Activated CD8-positive, alpha-beta memory T cell treated with anti-CD3 and anti-CD28 coated beads for 24 hours (primary cell): ENCODE measurements at places on chromosomes 13 and 19.

- no peak for DNase-seq
Observed at GRCh38 chr13:80312967-80313366, 28.0 kb downstream of the SPRY2 start.

- DNase-seq: no peak
Observed at GRCh38 chr13:101449790-101450748, 2.4 kb upstream of the ITGBL1 start.

DNA sequence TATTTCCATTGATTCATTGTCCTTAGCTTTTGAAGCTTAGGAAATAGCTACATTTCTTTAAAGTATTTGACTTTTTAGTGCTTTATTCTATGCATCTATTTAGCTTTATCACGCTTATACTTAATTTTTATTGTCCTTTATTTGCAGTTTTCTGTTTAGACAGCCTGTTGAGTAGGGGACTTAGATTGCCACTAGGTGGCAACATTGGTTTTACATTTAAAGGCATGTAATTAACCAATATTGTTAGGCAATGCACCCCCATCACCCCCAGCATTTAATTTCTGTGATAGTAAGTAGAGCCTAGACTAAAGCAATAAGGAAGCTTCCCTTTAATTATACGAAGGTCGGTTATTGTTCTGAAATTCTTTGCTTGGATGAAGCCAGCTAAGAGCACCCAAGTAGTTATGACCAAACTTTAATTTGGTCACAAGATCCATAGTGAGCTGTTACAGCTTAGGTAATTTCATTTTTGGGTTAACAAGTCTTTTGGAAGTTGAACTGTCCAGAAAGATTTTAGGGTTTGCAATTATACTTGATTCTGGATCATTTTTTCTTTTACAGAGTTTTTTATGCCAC, 36.5 kb downstream of the B3GLCT start:
- no peak for DNase-seq

DNA sequence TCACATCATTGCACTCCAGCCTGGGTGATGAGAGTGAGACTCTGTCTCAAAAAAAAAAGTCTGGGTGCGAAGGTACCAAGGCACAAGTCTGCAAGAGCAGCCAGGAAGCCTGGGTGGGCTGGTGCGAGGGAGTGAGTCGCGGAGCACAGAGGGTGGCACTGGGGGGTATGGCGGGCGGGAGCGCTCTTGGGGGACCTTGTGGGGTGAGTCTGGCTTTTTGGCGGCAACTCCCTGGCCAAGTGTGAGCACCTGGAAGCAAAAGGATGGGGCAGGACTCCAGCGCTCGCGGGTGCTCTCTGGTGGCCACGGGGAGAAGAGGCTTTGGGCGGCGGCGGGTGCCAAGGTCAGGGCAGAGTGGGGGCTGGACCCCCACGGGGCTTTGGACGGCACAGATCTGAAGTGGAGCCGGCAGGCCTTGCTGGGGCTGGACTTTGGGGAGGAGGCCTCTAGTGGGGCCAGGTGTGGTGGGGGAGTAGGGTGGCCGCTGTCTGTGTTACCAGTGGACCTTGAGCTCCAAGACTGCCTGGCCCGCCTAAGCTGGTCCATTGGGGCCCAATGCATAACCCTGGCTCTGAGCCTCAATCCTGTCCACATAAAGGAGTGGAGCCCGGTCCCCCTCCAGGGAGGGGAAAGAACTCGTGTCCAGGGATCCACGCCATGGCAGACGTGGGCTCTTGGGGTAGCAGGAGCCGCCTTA, 1.6 kb downstream of the P2RY11 start:
- peak; percentile 92 for DNase-seq

DNA sequence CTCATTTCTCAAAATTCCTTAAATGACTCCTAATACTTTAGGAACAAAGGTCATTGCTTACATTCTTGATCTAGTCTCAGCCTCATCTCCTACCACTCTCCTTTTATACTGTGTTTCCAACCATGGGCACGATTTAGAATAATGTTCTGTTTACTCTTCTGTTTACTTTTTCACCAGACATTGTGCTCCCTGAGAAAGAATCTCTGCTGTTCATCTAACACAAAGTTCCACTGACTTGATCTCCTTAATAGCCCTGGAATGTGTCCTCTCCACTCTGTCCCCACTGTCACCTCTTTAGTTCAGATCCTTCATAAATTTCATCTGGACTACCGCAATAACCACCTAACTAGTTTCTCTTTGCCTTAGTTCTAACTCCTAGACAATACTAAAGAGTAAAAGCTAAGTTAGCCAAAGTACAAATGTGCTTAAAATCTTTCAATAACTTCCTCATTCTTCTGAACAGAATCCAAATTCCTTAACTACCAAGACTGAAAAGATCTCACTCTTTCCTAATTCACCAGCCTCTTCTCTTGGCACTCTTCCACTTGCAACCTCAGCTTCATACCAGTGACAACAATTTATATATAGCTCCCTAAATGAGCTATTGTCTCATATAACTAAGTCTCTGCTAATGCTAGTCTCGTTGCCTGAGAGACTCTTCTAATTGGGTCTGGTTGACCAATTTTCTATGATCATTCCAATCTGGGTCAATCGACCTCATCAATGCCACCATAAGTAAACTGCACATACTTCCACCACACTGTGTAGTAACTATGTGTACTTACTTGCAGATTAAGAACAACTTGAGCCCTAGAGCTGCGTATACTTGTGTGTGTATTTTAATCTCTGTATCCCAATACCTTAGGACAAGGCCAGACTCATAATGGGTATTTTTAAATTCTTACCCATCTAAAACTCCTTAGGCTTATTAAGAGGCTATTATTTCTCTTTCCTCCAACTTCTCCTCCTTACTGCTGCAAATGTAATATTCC, 179.9 kb downstream of the VWA8 start:
- DNase-seq: no peak

GRCh38 chr13:35780613-35781012, 304.1 kb upstream of the MAB21L1 start:
- DNase-seq: no peak

DNA sequence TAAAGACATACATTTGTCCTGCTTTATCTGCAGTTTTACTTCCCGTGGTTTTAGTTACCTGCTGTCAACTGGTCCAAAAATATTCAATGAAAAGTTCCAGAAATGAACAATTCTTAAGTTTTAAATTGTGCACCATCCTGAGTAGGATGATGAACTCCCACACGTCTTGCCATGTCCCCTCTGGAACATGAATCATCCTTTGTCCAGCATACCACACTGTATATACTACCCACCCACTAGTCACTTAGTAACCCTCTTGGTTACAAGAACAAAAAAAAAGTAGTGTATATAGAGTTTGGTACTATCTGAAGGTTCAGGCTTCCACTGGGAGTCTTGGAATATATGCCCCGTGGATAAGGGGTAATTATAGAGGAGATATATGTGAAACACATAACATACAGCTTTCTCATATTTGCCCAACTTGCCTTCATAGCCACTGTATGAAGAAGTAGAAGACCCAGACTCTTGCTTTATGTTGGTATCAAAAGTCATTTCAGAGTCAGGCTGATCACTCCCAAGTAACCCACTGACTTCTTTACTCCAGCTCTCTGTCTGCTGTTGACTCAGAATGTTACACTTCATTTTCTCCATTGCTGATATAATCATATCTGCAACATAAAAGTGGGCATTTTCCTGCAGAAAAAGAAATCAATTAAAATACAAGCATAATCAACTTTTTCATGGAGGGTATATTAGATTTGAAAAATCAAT, 19.3 kb downstream of the RUBCNL start:
- no peak for DNase-seq

- no peak for DNase-seq
Observed at GRCh38 chr13:99153219-99153618, 47.4 kb upstream of the UBAC2 start.

GRCh38 chr19:56623006-56623405, 20.0 kb upstream of the SMIM17 start:
- no peak for DNase-seq

- no peak for DNase-seq
Observed at GRCh38 chr19:18279266-18279515, 2.2 kb downstream of the JUND start.

- no peak for DNase-seq
Observed at GRCh38 chr13:67150608-67151007, 79.5 kb downstream of the PCDH9 start.

GRCh38 chr13:38819053-38819452, 132.2 kb downstream of the FREM2 start:
- no peak for DNase-seq

GRCh38 chr19:10149427-10149826, 29.7 kb upstream of the EIF3G start:
- DNase-seq: no peak

DNA sequence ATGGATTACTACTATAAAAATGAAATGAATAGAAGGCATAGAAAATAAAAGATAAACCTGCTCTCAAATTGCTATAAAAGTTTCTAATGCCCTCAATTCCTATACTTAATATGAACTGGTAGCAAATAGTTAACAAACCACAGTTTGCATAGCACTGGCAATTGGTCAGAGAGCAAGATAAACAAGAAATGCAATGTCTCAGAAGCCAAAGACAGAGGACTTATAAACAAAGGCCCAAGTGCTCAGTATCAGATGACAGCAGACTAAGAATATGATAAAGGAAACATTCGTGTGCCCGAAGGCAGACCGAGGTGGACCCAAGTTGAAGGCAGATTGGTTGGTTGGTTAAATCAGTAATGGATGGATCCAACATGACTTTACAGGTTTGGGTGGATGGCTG, 50.6 kb downstream of the IPO5 start:
- DNase-seq: no peak

DNA sequence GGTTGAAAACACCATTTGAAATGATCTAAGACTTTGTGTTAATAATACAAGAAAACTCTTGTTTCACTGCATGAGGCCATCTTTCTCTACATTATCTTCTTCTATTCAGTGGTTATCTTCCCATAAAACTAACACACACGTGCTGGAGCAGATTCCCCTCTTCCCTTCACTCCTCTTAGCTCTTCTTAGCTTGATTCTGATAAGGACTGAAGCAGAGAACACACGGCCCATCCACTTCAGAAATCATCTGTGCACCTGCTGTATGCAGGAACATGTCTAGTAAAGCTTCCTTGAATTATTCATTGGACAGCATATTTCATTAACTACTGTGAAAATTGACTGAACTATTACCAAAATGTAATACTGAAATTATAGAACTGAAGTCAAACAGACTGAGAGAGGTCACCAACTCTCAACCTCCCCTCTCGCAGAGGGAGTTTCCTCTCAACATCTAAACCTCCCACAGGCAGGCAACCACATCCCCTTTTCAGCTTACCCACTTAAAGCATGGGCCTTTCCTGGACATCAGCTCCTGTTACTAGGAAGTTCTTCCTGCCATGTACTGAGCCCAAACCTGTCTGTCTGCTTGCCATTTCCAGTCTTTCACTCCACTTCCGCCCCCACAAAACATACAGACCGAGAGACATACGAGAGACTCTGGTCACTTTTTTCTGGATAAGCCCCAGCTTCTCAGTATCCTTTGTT, 113.9 kb downstream of the CRYL1 start:
- DNase-seq: peak; percentile 73

- no peak for DNase-seq
Observed at GRCh38 chr19:13984186-13984585, 21.9 kb downstream of the RFX1 start.

- DNase-seq: no peak
Observed at GRCh38 chr13:52652980-52653303, 306 bp downstream of the SUGT1 start.
